ENCODE measurements at places on chromosomes 11 and 22.

DNA sequence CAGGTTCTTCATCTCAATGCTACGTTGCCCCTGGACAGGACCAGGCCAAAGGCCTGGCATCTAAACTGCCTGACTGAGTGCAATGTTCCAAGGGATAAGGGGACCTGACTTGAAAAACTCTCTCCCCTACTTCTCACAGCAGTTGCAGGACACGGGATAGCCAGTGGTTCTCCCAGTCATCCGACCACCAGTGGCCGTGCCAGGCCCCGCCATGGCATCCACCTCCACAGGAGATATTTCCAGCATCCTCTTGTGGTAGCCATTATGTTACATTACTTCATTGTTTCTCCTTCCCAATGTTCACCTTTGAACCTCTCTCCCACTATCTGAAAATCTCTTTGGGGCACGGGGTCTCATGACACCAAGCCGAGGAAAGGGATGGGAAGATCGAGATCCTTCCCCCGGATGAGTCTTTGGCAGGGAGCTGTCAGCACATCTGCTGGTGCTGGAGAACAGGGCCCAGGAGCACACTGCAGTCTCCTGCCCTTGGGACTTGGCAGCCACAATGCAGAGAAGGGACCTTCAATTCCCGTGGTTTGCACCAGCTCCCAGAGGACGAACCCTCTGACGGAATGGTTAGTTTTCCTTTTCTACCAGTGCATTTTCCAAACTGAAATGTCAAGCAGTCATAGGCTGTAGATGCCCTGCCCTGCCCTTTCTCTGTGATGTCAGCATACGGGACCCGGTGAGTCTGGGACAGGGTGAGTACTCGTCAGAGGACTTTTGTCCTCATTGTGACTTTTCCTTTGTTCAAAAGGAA, 121.2 kb downstream of the ETS1 start:
- no peak for DNase-seq

- no peak for DNase-seq
These were observed 97.5 kb upstream of the ALX4 start for GRCh38 chr11:44407211-44407996.

DNA sequence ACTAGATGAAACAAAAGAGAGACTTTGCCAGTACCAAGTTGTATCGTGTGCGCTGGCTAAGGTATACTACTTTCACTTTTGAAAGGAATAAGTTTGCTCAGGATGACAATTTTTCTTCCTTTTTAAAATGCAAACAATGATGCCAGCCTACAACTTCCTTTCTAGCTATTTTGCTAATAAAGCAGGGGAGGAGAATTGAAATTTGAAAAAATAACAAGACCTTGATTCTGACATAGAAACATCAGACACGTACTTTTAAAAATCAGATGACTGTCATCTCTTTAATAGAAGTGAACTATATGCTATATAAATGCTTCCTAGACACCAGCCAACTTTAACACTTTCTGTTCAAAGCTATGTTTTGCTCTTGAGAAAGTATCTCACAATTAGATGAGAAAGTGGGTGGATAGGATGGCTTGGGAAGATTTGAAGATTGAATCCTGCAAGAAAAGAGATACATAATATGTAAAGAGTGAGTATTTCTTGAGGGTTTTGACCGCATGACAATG, 41.7 kb upstream of the BLID start:
- DNase-seq = no peak

- DNase-seq = no peak
These were observed 110.4 kb downstream of the ELP4 start for GRCh38 chr11:31619980-31620379.

DNA sequence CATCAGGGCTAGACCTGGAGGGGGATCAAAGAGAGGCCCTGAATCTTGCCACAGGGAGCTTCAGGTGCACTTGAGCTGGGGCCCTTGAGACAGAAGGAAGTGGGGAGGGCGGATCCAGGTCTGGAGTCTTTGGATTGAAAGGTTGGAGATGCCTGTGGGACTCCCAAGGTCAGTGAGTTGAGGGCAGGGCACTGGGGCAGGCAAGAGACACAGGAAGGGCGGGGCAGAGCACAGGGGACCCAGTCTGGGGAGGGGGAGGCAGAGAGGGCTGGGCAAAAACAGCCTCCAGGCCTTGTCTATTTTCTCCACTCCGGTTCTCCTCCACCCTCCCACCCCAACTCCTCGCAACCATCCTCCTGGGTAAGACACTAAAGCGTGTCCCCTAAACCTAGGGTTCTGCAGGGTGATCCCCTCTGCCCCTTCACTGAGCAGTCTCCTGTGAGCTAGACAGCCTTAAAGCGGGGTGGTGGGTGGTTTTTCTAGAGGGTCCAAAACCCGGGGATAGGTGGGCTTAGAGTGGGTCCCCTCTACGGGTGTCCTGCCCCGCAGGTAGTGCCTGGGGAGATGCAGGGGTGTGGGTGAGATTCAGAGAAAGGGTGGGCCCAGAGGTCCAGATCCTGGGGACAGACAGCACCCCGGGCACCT, 38.6 kb upstream of the CELSR1 start:
- no peak for DNase-seq

GRCh38 chr11:99979042-99979441, 708.0 kb upstream of the ARHGAP42 start:
- no peak for DNase-seq

Data from D341Med (cell line).